ENCODE measurements at places on chromosomes 5 and 9.

GRCh38 chr9:137305060-137305797, 3.2 kb upstream of the NRARP start:
- no peak for DNase-seq

DNA sequence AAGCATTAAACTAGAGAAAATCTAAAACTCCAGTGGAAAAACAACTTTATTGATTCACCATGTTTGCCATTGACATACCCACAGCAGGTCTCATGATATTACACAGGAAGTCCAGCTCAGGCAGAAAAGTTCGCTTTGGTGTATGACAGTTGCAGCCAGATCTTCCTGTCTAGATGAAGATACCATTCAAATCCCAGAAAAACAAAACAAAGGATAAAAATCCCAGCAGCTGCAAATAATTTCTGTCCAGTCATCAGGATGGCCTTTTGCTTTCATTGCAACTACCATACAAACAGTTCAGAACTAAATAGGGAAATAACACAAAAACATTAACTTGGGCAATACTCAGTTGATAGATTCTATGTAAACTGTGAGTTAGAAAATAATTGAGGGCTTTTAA, 136.0 kb upstream of the NREP start:
- no peak for DNase-seq

- no peak for DNase-seq
Measured at GRCh38 chr5:108942701-108943100, 195.0 kb downstream of the FER start.

DNA sequence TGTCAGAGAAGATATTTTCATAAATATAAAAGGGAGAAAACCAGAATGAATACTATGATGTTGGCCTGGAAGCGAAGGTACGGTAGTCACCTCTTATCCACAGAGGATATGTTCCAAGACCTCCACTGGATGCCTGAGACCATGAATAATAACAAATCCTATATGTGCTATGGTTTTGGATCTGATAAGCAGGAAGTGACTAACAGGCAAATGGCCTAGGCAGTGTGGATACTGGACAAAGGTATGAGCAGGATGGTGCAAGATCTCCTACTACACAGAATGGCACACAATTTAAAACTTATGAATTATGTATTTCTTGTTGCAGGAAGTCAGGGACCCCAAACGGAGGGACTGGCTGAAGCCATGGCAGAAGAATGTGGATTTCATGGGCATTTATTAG, 48.2 kb downstream of the ADAMTS12 start:
- DNase-seq: no peak

DNA sequence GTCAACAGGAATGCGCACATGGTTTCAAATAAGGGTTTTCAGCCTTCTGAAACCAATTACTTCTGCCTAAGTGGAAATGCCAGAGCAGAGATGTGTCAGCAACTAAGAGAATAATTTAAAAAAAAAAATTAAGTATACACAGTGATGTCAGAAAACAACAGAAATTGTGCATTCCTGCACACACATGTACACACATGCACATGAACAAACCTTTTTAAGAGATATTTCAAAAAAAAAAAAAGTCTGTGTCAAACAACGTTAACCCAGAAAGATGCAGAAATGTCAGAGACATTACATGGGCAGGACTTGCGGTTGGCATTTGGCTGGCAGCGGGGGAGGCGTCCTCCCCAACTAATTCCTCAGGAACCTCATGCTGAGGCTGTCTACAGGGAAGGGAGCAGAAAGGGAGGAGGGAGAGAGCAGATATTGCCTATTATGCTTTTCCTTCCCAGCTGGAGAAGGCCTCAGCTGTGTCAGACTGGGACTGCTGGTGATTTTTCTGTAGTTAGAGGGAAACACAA, 536.9 kb upstream of the WWC1 start:
- no peak for DNase-seq

GRCh38 chr9:99682870-99683269, 138.8 kb upstream of the NR4A3 start:
- DNase-seq: no peak

DNA sequence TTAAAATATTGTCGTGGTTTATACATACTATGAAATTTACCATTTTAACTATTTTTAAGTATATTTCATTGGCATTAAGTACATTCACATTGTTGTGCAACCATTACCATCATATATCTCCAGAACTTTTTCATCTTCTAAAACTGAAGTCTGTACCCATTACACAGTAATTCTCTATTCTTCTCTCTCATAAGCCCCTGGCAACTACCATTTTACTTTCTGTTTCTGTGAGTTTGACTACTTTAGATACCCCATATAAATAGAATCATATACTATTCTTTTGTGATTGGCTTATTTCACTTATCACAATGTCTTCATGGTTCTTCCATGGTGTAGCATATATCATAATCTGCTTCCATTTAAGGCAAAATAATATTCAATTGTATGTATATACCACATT, 30.3 kb downstream of the NDUFS4 start:
- no peak for DNase-seq
